M059J (cell line): ENCODE measurements at places on chromosomes 3 and 15. TPM values are rescaled to one million over a fixed set of nuclear protein-coding genes. Genes with fewer than 3 reads are reported as not detected.

Gene CCR2
- 0.12 TPM in 1 of 2 replicates, not detected in the other for total RNA-seq

Gene GPR15
- total RNA-seq = 27.8 and 41.3 TPM in 2 replicates

GRCh38 chr3:131038326-131038725 lies 11.6 kb downstream of the NEK11 start:
- DNase-seq = no peak

DNA sequence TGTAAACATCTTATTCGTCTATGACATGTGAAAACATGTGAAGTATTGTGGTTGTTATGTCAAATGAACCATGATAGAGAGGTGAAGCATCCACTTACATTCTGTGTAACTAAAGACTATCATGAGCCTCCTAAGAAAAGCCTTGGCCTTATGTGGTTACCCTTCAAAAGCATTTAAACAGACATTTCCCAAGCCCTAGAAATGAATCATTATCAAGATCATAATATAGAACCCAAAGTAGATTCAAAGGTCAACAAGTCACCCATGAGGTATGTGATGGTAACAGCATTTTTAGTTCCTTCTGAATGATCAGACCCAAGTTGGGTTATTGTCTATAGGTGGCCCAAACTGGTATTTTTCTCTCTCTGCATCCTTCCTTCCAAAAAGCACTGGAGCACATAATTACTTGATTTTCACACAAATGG lies 408.0 kb downstream of the TBL1XR1 start:
- peak; percentile 51 for DNase-seq

DNA sequence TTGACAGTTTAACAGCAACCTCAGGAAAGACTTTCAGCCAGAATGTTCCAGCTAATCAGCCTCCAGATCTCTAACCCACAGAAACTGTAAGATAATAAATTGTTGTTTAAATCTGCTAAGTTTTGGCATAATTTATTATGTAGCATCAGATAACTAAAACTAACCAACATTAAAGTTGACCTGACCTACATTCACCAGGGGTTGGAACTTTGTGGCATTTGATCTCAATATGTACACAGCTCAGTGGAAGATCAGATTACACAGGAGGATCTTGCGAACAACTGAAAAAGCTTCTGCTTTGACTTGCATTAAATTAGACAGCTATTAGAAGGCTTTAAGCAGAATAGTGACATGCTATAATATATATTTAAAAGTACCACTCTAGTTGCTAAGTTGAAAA lies 91.4 kb upstream of the POU1F1 start:
- peak; percentile 2 for DNase-seq
